ENCODE measurements at places on chromosomes 3 and 15.

DNA sequence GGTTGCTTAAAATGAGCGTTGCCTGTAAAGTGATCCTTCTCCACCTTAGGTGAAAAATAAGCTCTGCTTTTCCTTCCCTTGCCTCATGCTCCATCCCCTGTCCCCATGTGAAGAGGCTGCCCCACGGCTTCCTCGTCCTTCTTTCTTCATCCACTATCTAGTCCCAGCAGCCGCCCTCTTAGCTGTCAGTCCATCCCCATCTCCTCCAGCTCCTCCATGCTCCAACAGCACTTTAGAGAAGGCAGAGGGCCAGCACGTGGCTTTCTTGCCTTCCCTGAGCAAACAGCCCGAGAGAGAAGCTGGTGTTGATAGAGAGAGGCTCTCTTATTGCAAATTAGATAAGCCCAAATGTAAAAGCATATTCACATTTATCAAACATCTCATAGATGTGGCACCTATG lies 9.0 kb upstream of the TMEM41A start:
- DNase-seq, result no peak

- DNase-seq, result no peak
Measured at GRCh38 chr15:70336425-70337009, 238.8 kb upstream of the TLE3 start.

DNA sequence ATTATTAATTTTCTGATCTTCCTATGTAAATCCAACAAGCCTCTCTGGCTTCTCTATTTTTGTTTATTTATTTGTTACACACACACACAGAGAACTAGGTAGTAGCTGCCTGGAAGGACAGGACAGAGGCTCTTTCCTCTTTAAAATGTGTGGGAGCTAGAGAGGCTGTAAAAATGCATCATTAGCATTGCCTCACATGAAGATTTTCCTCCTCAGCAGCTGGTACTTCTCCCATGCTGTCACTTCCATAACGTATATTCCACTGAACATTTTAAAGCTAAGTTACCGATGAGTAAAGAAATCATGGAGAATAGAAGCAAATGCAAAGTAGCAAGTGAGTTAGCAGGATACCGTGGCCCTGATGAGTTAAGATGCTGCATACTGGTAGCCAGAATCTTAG lies 63.9 kb downstream of the IMPG2 start:
- no peak for DNase-seq

- DNase-seq, result no peak
Measured at GRCh38 chr15:77528290-77528967, 104.3 kb downstream of the LINGO1 start.

DNA sequence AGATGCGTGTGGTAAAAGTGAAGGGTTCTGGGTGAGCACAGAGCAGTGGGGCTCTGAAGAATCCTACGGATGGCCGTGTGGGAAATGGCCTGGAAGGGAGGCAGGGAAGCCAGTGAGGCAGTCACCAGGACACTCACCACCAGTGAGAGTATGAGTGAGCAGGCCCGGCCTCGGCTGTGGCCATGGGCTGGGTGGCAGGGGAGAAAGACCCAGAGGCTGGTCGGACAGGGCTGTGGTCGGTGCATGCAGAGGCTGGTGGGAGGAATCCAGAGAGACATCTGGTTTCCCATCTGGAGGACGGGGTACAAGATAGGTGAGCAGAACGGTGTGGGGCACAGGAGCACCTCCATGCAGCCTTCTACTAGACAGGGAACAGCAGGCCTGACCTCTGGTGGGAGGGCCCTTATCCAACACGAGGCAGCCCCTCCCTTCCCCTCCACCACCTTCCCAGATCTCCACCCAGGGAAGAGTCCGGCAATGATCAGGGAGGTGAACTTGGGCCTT lies 10.1 kb downstream of the PCSK6 start:
- no peak for DNase-seq

GRCh38 chr15:84143753-84144314 lies 91.7 kb upstream of the GOLGA6L4 start:
- no peak for DNase-seq

- DNase-seq, result peak; percentile 11
Measured at GRCh38 chr3:36991923-36992805, 767 bp downstream of the EPM2AIP1 start.

DNA sequence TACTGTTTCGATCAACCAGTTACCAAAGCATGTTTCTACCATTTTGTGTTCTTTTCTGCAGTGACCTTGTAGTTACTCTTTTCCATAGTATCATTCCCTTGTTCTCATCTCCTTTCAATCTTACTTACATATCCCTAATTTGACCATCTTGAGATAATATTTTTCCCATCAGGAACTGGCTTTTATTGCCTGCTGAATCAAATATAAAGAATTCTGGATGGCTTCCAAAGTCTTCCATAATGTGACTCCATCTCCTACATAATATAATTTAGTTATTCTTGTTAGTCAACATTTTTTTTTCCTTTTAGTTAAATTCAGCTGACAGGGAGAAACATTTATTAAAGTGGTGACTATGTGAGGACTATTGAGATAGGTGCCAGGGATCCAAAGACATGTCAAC lies 7.0 kb downstream of the USP8 start:
- no peak for DNase-seq

DNA sequence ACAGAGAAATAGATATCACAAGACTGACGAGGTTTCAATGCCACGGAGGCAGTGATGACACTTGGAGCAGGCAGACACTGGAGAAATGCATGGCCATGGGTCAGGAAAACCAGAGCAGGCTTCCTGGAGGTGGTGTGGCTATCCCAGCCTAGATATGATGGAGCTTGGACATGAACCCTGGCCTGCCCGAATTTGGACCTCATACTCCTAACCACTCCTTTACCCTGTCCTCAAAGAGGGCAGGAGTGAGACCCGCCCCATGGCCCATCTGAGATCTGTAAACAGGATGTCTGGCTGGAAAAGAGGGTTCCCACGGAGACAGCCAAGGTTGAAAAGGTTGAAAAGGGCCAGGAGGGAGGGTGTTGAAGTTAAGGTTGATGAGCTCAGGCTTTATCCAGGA lies 31.0 kb downstream of the CPN2 start:
- no peak for DNase-seq

- no peak for DNase-seq
Measured at GRCh38 chr15:101325263-101326025, 30.4 kb upstream of the SNRPA1 start.

- peak; percentile 96 for DNase-seq
Measured at GRCh38 chr3:171876680-171877147, 33.6 kb downstream of the TMEM212 start.

DNA sequence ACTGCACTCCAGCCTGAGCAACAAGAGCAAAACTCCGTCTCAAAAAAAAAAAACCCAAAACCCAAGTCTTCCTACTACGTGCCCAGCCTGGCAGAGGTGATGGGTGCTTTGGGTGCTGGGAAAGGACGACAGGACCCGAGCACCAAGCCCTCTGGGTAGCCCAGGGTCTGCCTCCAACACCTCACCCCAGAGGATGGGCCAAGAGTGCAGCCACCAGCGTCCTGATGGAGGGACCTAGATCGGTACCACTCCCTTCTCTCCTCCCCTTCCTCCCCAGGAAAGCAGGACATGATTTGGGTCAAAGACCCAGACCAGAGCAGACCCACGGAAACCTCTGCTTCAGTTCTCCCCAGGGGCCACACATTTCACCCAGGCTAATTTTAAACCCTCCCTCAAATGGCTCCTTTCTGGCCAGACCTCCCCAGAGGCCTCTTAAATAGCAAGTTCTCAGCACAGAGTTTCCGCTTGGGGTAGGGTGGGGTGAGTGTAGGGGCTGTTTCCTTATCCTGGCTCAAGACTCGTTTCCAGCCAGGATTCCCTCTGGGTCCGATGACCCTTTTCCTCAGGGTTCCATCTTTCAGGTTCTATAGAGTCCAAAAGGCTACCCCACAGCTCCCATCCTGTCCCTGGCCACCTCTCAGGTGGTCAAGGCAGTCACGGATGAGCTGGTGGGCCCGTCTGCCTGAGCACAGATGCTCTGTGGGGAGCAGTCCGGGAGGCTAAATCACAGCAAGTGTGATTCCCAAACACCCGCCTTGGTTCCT lies 20.5 kb downstream of the RBPMS2 start:
- DNase-seq, result no peak

DNA sequence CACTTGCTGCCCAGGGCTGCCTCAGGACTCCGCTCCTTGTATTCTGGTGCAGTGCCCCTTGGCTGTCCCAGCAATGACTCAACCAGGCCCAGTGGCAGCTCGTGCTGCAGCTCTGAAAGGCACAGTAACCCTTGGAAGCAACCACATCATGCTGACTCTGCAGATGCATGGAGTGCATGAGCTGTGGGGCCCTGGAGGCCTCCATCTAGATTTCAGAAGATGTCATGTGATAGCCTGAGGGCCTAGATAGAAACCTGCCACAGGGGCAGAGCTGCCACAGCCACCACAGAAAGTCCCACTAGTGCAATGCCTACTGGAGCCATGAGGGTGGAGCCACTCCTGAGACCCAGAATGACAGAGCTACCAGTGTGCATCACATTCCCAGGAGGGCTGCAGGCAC lies 117.1 kb upstream of the SMAD3 start:
- DNase-seq, result no peak

DNA sequence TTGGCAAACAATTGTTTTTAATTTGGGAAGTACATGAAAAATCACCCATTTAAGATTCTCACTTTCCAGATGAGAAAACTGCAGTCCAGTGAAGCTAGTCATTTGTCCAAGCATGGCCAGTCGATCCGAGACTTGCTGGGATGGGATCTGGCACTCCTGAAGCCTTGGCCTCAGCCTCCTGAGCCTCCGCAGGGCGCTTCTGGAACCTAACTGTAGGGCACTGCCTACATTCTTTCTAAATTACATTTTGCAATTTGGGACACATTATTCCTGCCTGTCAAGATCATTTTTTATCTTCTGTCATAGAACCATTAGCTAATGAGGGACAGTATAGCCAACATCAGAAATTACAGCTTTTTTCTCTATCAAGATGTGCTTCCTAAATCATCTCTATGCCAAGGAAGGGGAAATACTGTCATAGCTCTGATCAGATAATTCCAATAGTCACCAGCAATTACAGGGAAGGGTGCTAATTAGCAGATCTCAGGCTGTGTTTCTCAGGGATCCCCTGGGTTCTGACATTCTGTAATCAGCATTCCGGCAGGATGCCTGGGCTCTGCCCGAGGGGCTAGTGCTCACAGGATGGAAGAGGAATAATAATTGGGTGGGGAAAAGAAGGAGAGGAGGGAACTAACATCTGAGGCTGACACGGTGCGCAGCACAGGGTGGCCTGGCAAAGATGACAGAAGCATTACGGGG lies 28.3 kb downstream of the ANAPC13 start:
- no peak for DNase-seq

GRCh38 chr3:51568996-51569395 lies 30.5 kb downstream of the RAD54L2 start:
- DNase-seq, result no peak

- no peak for DNase-seq
Measured at GRCh38 chr3:102415553-102415952, 19.3 kb upstream of the ZPLD1 start.

DNA sequence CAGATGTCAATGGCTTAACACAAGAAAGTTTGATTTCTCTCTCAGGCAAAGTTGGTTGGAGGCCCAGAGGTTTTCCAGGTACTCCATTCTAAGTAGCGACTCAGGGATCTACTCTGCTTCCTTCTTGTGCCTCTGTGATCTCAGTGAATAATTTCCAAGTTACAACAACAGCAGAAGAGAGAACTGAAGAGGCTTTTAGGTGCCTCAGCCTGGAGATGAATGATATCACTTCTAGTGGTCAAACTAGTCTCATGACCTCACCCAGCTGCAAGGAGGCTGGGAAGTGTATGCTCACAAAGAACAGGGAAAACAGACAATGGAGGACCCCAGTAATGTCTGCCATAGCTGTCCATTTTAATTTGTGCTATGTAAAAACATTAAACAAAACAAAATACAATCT lies 4.6 kb upstream of the PRICKLE2 start:
- no peak for DNase-seq

GRCh38 chr3:111253733-111254132 lies 182.1 kb downstream of the NECTIN3 start:
- DNase-seq, result no peak

GRCh38 chr15:31049111-31049510 lies 52.4 kb downstream of the TRPM1 start:
- DNase-seq, result no peak

DNA sequence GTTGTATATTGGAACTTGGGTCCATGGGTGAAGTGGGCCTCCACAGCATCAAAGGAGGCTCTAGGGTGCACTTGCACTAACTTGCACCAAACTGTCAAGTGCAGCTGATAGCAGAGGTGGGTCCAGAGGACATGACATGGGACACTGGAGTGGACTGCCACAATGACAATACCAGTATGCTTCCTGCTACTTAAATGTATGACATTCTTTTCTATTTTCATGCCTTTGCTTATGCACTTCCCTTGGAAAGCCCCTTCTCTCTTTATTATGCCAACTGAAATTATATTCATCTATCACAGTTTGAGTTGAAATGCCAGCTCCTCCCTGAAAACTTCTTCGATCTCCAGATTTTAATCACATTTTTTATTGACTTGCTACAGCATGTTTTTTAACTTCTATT lies 101.8 kb downstream of the CFAP20DC start:
- DNase-seq, result no peak

GRCh38 chr15:98843844-98844243 lies 163.7 kb downstream of the PGPEP1L start:
- no peak for DNase-seq

DNA sequence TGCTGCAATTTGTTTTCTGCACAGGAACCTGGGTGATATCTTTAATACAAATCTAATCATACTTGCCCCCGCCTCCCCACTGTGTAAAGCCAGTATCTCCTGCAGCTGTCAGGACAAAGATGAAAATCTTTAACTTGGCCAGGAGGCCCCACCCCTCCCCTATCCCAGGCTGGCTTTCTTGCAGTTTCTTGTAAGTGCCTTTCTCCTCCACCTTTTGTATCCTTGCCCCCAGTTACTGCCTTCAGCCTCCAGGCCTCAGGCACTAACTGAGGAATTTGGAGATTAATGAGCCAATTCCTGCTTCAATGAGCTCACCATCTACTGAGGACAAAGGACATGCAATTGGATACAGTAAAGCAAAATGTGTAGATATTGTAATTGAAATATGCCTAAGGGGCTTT lies 6.5 kb downstream of the GCSAM start:
- DNase-seq, result no peak

GRCh38 chr3:23805210-23805632 lies 534 bp upstream of the UBE2E1 start:
- DNase-seq, result no peak

Measured in BJ (cell line).